ENCODE measurements at places on chromosomes 7 and 10.

DNA sequence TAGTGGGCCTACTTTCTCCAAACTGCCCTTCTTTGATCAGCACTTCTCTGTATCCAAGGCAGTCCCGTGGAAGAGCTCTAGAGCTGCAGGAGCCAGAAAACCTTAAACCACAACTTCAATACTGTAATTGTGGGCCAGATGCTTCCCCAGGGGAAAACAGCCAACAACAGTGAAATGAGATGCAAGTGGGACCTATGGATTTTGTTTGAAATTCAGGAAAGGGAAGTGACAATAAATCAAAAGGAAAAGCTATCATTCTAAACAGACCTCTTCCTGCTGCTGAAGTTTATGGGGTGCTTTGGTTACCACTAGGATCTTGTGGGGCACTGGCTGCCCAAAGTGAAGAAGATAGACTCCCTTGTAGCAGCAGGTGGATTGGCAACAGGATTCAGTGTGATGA, 1031.7 kb downstream of the LRMDA start:
- DNase-seq: no peak

DNA sequence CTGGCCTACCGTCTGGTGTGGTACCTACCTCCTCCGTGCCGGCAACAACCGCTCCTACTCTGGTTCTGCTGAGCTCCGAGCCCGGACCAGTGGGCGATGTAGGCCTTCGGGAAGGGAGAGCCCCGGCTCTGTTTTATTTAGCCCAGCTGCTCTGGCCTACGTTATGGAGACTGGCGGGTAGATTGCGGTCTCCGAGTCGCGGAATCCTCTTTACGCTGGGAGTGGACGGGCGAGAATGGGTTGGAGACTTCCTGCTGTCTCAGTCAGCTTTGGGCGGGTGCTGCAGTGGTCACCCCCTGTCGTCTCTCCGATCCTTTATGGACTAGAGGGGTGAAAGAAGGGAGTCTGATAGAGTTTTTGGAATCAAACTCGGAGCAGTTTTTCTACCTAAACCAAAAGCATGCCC, 406 bp downstream of the CBLL1 start:
- no peak for DNase-seq

DNA sequence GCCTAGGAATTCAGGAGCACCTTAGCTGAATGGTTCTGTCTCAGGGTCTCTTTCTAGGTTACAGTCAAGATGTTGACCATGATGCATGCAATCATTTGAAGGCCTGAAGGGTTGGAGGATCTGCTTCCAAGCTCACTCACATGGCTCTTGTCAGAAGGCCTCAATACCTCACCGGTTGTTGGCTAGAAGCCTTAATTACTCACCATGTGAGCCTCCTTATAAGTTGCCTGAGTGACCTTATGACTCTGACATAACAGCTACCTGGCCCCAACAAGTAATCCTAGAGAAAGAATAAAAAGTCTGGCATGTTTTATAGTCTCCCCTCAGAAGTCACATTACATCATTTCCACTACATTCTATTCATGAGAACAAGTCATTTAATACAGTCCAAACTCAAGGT, 3.4 kb upstream of the C1GALT1 start:
- no peak for DNase-seq

DNA sequence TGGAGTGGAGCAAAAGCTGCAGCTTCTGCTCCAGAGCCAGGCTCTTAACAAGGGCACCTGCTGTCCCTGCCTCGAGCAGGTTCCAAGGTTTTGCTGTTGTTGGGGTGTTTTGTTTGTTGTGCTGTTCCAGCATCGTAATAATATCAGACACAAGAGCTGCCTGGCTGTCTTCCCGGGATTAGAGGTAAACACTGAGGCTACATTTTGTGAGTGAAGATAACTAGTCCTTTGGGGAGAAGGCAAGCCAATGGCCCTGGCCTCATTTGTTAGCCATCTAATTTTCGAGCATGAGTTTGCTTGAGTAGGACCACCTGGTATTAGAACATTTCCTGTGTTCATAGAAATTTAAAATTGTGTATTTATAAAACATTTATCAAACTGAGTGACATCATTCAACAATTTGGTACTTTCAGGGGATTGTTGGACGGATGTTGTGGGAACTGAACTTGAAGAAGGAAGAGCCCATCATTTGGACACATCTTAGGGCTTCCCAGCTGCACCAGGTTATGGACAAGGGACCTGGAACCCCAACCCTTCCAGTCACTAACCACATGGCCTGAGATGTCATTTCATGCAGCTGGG, 555.0 kb downstream of the TNS3 start:
- no peak for DNase-seq

GRCh38 chr7:6508539-6508938, 42.7 kb downstream of the GRID2IP start:
- DNase-seq: no peak

- DNase-seq: no peak
These were observed 96.4 kb upstream of the CACNA2D1 start for GRCh38 chr7:82539969-82540368.

- no peak for DNase-seq
These were observed 1.5 kb downstream of the GIMAP8 start for GRCh38 chr7:150451833-150452461.

DNA sequence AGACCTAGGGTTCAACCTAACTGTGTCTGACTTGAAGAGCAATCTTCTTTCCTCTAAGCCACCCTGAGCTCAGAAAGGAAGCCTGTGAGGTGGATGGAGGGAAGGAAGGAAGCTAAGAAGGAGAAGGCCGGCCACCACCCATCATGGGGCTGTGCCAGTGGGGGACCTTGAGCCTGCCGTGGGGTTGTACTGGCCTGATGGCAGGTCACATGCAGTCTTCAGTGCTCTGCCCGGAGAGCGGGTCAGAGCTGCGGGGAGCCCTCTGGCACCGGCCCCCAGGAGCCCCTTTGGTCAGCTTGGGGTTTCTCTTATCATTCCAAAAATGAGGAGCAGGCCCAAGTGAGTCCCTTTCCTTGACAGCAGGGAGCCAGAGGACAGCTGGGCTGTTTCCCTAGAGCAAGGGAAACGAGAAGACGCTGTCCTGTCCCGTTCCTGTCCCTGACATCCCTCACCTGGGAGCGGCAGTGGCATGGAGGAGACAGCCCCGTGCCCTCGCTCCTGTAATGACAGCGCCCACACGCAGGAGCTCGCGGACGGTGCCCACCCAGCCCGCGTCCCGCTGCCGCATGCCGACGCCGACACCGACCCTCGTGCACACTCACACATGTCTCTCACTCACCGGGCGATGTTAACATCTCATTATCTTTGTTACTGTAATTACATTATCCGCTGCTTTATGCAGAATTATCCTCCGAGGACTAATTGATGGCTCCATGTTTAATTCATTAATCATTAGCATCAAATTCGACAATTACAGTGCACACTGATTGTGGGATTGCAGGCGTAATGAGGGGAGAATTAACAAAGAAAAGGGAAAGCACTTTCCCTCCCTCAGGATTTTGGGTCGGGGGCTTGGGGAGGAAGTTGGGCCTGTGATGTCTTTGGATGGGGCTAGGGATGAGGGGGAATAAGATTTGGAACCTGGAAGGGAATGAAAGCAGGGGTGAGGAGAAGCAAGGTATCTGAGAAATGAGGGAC, 31.3 kb downstream of the GBX1 start:
- DNase-seq: no peak

DNA sequence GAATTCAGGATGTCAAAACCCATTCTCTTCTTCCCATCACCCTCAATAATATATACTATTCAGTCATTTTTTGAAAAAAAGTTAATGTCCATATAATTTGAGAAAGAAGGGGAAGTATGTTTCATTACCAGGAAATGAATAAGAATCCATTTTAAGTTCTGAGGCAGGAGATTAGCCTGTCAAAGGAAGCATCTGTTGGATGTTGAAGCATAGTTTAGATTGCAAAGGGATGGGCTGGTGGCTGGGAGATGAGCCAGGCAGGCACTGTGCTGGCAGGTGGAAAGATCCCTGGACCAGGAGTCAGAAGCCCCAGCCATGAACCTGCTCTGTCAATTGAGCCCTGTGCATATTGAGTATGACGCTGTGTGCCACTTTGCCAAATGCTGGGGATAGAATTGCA, 48.4 kb upstream of the CRTAC1 start:
- DNase-seq: no peak

DNA sequence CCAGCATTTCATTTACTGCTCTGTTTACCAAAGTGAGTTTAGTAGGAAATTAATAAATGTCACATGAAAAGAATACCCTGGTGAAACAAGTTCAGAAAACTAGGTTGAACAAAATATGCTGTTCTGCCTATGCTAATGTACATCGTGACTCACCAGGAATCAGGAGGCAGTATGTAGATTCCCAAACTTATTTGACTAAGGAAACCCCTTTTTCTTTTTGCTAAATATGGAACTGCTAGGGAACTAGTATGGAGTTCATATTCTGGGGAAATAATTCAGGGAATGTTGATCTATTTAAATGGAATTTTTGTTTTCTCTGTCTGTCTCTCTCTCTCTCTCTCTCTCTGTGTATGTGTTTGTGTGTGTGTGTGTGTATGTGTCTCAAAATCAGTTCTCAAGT, 49.9 kb upstream of the EXOC4 start:
- no peak for DNase-seq

DNA sequence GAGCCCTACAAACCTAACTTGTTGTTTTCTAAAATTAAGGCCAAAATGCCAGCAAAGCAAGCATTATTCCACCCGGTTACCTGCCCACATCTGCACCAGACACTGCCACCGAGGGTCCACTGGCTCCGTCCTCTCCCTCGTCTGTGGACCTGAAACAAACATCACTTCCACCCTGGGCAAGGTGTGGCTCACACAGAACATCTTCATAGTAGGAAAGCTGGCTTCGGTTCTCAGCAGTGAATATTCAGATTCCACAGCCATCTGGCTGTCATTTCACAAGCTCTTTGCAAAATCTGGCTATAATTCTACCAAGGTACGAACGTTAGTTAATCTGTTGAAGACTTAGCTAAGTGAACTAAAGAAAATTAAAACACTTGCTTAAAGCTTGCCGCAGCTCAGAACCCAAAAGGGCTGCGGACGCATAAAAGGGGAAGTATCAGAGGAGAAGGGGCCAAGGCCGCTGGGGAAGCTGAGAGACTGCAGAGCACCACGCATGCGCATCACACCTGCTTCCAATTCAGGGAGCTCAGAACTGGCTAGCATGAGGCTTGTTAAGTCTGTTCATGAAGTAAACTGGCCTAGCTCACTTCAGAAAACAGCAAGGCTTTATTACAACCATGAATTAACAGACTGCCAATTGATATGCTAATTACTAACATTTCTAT, 46.1 kb downstream of the PTPRN2 start:
- DNase-seq: no peak

DNA sequence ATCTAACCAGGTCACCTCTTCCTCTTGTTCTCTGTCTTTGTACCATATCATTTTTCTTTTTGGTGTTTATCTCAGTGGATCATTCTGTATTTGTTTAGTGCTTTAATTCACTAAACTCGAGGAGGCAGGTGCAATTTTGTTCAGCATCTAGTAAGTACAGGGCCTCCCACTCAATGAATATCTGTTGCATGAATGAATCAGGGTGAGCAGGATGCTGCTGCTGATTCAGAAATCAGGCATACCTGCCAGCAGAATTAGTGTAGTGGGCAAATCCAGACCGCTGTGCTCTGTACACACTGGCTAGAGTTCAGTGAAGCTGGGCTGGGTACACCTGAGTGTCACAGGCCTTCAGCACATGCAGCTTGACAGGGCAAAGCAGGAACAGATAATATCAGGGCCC, 511.9 kb downstream of the SUGCT start:
- no peak for DNase-seq

GRCh38 chr10:26574783-26575182, 122.7 kb upstream of the PDSS1 start:
- DNase-seq: no peak

GRCh38 chr10:19111501-19112267, 63.1 kb downstream of the MALRD1 start:
- DNase-seq: no peak

Data from stimulated activated CD4-positive, alpha-beta T cell treated with anti-CD3 and anti-CD28 coated beads, Interleukin-1b, Interleukin-23, amount 100 ng/mL, for 24 hours (primary cell).